ENCODE measurements at places on chromosomes 5 and 9.

DNA sequence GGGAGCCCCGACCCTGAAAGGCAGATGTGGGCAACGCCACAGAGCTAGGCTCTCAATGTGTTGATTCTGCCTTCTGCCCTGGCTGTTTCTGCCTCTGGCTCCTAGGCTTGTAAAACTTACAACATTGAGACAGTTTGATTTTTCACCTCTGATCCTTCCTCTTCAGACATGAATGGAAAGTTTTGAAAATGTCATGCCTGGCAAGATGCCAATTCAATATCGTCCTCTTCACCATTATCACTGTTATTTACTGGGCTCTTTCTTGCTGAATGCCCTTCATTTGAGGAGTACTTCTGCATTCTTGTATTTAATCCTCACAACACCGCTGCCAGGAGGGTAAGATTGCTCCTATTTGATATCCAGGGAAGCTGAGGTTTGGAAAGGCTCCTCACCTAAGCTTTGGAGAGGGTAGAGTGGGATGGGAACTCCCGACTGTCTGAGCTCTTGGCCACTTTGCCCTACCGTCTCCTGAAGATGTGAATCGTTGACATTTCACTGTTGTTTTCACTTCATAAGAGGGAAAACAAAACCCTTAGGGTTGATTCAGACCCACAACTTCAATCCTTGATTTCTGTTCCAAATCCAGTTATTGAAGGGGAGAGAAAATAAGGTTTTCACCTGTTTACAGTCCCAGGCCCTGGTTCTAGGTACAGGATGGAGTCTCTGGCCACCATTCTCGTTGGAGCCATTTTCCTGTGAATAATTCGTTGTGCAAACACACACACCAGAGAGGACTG lies 12.7 kb upstream of the FGF1 start:
- no peak for DNase-seq

- no peak for DNase-seq
These were observed 200.8 kb downstream of the DIRAS2 start for GRCh38 chr9:90441814-90442213.

GRCh38 chr5:171495122-171495700 lies 75.8 kb downstream of the FGF18 start:
- no peak for DNase-seq

- DNase-seq = no peak
These were observed 115.4 kb upstream of the PPP2R2B start for GRCh38 chr5:146993876-146994530.

- no peak for DNase-seq
These were observed 8.0 kb downstream of the B4GALT1 start for GRCh38 chr9:33158843-33159776.
